ENCODE measurements at places on chromosomes 3 and 15.

DNA sequence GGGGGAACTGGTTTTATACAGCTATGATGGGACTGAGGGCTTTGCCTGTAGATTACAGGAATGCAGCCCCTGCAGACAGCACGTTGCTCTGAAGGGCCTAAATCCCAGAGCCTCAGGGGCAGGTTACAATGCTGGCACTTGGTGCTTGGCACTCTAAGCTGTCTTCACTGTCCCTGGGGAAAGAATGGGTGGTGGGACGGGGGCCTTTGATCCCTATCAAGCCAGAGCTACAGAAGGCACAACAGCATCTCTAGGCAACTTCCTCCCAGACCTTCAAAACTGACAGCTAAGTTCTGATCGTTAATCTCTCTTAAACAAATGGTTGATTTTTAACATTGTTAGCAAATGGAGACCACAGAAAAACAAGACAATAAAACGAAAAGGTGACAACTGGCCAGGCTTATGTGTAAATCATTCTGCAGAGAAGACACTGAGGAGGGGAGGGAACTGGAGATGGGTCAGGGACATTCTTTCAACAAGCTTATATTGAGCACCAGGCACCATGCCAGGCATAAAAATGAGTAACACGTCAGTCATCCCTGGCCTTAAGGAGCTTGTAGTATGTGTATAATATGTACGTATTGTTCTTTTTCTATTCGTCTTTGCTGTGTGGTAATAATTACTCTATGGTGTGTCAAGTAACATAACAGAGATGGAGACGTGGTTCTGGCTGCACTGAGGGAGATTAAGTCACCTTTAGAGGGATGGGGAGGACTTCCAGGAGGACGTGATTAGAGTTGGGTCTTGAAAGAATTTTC is 49.1 kb downstream of the CA12 start:
- no peak for DNase-seq

GRCh38 chr3:71152892-71153265 is 430.6 kb downstream of the FOXP1 start:
- DNase-seq = no peak

DNA sequence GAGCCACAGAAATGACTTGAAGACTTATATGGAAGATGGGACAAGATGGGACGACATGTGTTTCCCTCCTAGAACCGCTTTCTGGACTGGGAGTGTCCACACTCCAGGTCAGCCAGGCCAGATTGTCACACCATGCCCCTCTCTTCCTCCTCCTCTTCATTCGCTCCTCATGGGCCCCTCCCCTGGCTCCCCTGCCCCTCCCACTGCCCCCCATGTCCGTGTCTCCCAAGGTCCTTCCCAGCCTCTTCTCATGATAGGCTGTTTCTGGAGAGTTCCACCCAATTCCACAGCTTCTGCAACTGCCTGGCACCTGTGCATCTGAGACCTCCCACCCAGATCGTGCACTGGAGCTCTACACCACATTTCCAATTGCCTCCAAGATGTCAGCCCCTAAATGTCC is 6.6 kb downstream of the MYO5C start:
- no peak for DNase-seq

DNA sequence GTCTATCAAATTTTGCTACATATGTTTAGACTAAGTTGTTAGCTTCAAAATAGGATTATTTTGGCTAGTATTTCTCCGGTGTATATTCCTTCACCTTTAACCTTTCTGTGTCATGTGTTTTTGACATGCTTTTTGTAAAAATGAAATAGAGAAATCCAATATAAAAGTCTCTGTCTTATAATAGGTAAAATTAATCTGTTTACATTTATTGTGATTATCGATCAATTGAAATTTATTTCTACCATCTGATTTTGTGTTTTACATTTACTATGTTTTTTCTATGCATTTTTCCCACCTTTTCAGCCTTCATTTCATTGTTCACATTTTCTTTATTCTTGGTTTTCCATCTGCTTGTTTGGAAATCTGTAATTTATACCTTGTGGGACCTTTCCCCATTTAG is 11.7 kb upstream of the LHFPL4 start:
- no peak for DNase-seq

DNA sequence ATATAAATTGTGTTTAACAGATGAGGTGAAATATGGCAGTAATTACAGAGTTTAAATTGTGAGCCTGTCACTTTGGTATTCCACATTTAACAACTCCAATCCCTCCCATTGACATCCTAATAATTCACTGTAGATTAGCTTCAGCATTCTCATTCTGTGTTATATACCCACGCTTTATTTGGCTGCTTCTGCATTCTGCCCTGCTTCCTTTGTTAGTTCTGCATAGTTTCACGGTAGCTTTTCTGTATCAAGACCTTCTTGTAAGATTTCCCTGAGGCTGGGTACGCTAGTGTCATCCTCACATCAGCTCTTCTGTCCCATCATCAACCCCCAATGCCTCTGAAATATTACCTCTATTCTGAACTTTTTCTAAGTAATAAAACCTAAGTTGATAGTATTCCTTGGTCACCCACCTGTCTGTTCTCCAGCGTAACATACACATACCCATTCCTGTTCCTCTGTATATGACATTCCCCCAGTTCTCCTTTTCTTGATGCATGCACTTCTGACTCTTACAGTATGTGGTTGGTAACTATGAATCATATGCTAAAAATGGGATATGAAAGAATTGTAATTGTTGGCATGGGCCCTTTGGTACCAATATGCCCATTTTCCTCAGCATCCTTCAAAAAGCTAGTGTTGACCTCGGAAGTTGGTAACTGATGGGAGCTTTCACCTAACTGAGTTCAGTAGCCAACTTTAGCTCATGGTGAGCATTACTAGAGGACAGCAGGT is 171.2 kb downstream of the KLHL25 start:
- no peak for DNase-seq

DNA sequence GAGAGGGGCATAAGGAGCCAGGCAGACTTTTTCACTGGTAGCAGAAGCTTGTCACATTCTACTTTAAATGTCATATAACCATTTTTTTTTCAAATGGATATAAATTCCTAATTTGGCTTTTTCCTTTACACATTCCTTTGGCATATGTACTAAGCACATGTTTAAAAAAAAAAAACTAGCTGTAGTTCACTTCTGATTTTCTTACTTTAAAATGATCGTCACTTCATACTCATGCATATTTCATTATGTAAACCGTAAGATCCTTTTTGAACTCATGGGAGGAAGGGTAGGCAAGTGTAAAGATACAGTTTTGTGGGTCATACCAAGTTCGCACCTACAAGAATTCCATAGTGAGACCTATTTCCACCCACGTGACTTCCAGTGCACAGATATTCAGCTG is 45.1 kb upstream of the BFSP2 start:
- DNase-seq = no peak

GRCh38 chr3:188664795-188665194 is 507.0 kb upstream of the TPRG1 start:
- peak; percentile 8 for DNase-seq

DNA sequence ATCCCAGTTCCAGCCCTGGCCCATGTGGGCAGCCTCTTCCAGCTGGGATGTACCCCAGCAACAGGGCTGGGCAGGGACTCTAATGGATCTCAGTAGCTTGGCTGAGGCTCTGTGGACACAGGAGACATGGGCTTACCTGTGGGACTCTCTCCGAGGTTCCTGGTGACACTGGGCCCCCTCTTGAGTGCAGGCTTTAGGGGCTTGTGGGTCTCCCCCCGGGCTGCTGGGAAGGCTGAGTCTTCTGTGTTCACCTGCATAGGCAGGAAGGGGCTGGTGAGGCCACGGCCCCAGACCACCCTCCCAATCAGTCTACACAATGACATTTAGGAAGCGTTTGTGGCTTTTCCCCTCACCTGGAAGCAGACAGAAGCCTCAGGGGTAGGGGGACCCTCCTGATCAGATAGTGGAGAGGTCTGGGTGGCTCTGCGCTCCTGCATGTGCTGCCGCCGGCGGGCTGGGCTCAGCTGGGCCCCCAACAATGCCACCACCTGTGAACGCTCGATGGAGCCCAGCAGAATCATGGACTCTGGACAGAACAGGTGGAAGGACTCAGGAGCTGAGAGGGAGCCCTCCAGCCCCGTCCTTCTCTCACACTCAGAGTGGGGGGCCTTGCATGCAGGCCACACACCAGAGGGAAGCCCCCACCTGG is 8.4 kb downstream of the CLCN2 start:
- DNase-seq = no peak

GRCh38 chr3:139235192-139235591 is 108.6 kb upstream of the MRPS22 start:
- no peak for DNase-seq

DNA sequence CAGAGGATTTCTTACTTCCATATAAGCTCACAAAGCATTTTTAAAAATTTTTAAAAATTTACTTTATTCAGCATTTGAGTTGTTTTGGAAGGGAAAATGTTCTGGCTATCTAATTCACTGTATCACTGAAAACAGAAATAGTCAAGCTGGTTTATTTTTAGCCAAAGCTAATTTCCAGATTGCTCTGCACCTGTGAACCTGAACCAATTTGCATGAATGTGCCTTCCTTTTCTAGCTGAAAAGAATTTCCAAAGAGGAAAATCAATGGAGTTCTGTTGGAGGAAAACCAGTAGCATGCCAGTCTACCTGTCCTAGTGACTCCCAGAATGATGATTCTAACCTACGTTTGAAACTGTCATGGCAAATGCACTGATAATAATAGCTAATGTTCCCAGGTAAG is 134.2 kb upstream of the LIPC start:
- DNase-seq = no peak

GRCh38 chr3:71011565-71012287 is 571.8 kb downstream of the FOXP1 start:
- DNase-seq = no peak

- no peak for DNase-seq
Measured at GRCh38 chr3:155088706-155089345, 8.7 kb downstream of the MME start.

DNA sequence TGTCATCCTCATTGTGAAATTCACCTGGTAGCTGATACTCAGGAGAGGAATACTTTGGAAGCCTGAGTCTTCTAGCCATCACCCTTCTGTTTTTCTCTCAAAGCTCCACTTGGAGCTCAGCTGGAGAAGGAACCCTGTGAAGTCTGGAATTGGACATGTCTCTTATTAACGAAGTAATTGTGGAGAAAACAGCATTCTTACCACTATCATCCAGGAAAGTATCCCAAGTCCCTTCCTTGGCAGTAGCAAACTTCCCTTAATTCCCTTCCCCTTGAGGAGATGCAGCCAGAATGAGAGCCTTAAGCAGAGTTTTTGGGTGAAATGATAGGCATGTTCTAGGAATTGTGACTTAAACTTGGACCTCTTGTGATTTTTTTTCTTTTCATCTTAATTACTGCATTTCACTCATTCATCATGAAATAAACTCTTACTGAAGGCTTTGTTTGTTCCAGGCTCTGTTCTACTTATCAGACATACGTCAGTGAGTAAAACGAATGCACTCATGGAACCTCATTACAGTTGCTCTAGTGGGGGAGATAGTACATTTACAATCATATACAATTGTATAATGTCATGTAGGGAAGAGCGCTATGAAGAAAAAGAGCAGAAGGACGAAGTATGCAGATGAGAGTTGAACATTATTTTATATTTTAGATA is 30.5 kb upstream of the TCF12 start:
- no peak for DNase-seq

GRCh38 chr15:82058517-82059204 is 12.8 kb upstream of the MEX3B start:
- no peak for DNase-seq

GRCh38 chr15:91694131-91694830 is 159.2 kb upstream of the SLCO3A1 start:
- no peak for DNase-seq

GRCh38 chr15:64894395-64895056 is 17.2 kb upstream of the ANKDD1A start:
- DNase-seq = peak; percentile 67

DNA sequence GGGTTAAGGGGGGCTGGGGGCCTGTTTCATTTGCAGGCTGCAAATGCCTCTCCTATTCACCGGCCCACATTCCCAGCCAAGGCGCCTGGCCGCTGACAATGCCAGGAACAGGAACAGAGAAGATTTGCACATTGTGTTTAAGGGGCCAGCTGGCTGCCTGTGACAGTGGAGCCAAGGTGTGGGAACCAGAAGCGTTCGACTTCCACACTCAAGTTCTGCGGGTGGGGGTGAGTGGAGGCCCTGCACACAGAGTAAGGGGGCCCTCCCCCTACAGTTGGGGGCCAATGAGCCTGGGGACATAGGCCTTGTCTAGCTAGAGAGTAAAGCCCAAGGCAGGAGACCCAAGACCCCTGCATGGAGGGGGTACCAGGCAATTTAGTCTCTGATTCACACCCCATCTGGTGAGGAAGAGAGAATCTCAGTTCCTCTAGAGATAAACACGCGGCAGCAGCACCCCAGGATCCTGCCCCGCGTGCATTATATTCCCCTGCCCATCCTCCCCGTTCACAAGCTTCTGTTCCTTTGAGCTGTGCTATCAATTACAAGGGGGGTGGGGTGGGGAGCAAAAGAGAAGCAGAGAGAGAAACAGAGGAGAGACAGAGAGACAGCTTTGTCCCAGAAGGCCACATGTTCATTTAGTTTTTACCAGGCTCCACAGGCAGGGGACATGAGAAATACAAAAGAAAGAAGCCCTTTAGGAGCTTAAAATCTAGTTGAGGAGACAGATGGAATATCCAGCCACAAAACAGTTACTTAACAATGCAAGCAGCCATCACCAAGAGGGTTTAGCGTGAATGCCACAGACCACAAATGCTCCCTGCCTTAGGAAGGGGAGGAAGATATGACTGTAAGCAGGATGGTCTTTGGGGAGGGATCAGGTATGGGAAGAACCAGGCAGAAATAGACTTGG is 9.2 kb downstream of the IGDCC3 start:
- no peak for DNase-seq

- no peak for DNase-seq
Measured at GRCh38 chr3:72754582-72754981, 93.7 kb downstream of the SHQ1 start.
